H7 (cell line): ENCODE measurements at places on chromosomes 3 and 15. TPM values are rescaled to one million over a fixed set of nuclear protein-coding genes. Genes with fewer than 3 reads are reported as not detected.

The CRYGS gene
- 0.81 and 1.8 TPM in 2 replicates for total RNA-seq

The EPHB3 gene
- total RNA-seq = 8.4 and 11.1 TPM in 2 replicates

The CRYBG3 gene
- 3.7 and 5.7 TPM in 2 replicates for total RNA-seq

GRCh38 chr3:177144922-177145321 is 52.4 kb downstream of the TBL1XR1 start:
- no peak for DNase-seq

GRCh38 chr3:168091941-168092340 is 3.8 kb downstream of the GOLIM4 start:
- DNase-seq = no peak
